ENCODE measurements at places on chromosomes 2 and 18. TPM values are rescaled to one million over a fixed set of nuclear protein-coding genes. Genes with fewer than 3 reads are reported as not detected.
A peak's percentile ranks its signal among the peaks of the same experiment; 100 is the strongest.

The AOX1 gene
- 6.0 TPM for total RNA-seq

The OXER1 gene
- 1.5 TPM for total RNA-seq

The CAMKMT gene
- 20.2 TPM for total RNA-seq

The TDRD15 gene
- total RNA-seq: 3.8 TPM

The GNAL gene
- total RNA-seq: 6.1 TPM

The RTN4 gene
- total RNA-seq: 288 TPM

The HAT1 gene
- total RNA-seq: 60.8 TPM

The LRP2 gene
- total RNA-seq: 0.26 TPM

The INHA gene
- total RNA-seq: not detected

The PRSS56 gene
- total RNA-seq: not detected

The RTP5 gene
- not detected for total RNA-seq

The IAH1 gene
- 40.0 TPM for total RNA-seq

The SCN3A gene
- 6.1 TPM for total RNA-seq

The ZCCHC2 gene
- 13.4 TPM for total RNA-seq

The HSPD1 gene
- total RNA-seq: 143 TPM

The TEX44 gene
- total RNA-seq: not detected

The CTIF gene
- total RNA-seq: 26.6 TPM

The FBXO15 gene
- total RNA-seq: 1.1 TPM

DNA sequence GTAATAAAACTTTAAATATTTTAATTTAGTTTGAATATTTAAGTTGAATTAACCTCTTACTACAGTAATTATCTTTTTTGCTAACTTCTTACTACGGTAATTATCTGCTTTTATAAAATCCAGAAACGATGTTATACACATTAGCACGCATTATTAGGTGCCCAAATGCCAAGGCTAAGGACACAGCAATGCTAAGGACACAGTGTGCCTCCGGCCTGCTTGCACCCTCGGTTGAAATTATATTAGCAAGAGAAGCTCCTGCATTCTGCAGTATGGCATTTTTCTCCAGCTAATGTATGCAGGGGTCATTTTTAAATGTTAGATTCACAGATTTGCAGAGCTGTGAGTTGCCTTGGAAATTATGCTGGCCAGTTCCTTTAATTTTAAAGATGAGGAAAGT is 220.0 kb downstream of the NEDD4L start:
- no peak for DNase-seq

GRCh38 chr2:63652652-63652985 is 63.9 kb downstream of the MDH1 start:
- no peak for DNase-seq

DNA sequence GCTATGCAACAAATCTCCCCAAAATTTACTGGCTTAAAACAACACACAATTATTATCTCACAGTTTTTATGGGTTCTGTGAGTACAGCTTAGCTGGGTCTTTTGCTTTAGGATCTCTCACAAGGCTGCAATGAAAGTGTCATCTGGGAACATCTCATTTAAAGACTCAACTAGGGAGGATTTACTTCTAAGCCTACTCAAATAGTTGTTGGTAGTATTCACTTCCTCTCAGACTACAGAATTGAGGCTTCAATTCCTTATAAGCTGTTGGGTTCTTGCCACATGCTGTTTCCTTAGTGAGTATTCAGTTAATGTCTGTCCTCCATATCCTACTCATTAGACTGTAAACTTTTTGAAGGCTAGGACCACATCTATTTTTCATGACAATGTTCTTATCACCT is 72.3 kb downstream of the MDH1 start:
- no peak for DNase-seq

DNA sequence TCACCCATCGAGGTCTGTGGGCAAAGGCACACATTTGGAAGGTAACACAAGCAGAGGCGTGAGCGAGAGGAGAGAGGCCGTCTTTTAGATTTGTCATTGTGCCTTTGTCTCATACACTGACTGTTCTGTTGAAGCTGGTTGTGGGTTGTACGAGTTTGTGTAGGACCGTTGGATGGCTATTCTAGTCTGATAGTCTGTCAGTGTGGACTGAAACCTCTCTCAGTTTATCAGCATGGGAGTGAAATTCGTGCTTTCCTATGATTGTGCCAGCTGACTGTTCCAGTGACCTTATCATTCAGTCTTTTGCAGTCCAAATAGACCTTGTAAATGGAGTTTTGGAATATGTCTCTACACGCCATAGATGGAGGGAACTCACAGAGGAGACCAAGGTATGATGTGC is 143.5 kb downstream of the LDLRAD4 start:
- DNase-seq: no peak

GRCh38 chr2:75603477-75603876 is 42.7 kb upstream of the EVA1A start:
- no peak for DNase-seq

- DNase-seq: no peak
These were observed 155.4 kb upstream of the FHL2 start for GRCh38 chr2:105554235-105554634.

DNA sequence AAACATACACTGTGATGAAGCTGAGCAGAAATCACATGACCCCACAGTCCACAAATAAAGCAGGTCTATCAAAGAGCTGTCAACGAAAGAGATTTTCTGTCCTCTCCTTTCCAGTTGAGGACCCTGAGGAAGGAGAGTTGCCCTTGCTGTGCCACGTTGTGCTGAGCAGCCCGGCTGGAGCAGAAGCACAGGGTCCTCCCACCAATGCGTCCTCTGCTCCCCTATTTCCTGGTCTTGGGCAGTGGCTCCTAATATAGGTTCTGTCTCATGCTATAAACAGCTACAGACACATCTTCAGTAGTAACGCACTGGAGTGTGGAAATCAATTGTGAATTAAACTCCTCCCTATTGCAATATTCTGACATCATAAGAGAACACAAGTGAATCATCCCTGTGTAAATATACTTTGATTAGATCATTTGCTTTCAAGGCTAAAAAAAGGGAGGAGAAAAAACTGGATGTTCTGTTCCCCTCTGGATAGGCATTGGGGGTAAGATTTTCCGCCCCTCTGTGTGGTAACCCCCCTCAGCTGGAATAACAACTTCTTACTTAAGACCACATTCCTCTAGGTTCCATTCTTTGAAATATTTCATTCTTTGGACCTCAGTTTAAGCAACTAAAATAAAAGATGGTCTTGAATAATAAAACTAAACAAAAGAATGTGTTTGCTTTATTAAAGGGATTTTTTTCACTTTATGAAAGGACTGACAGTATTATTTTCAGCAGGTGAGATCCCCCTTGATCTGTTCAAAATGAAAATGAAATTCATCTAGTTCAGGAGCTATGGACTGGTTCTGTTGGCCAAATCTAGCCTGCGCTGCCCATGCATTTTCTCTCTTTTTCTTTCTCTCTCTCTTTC is 8.3 kb upstream of the RHOB start:
- DNase-seq: no peak

DNA sequence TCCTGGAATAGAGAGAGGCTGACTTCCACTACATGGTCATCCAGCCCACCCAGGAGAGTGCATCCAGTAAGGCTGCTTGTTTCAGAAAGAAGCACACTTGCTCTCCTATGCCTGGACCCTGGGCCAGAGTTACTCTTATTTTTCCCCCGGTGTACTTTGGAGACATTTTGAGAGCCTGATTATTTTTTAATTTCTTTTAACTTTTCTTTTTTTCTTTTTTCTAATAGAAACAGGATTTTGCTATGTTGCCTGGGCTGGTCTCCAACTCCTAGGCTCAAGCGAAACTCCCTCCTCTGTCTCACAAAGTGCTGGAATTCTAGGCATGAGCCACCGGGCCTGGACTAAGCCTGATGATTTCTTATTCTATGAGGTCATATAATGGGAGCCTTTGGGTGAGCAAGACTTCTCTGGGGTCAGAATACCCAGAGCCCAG is 62.2 kb downstream of the RPL37A start:
- DNase-seq: no peak

- DNase-seq: peak; percentile 54
These were observed 152.5 kb downstream of the NRP2 start for GRCh38 chr2:205834796-205835195.

DNA sequence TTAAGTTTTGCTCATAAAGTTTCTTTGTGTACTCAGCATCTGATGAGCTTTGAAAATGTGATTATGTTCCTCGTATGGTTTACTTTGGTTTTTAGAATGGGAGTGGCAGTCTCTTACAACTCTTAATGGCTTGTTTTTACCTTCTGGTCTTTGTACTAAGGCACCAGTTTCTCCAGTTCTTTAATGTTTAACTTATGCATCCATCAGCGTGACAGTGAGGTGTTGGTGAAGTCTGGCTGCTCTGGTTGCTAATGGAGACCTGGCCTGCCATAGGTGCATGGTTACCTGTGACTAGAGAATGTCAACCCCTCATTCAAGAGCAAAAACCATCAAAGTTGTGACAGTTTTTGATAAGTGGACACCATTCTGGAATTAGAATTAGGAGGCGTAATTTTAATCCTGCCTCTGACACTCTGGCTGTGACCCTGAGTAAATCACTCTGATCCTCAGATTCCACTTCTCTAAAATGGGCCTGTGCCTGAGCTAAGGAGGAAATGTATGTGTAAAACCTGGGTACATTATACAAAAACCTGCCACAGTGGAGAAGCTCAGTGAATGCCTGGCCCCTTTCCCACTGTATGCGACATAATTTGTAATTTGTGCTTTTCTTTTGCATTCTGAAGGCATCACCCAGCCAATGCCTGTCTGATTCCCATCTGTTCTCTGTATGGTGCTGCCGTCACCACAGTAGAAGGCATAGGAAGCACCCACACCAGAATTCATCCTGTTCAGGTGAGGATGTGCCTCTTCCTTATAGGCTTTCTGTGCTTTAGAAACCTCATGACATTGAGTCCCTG is 11.2 kb downstream of the AOX1 start:
- DNase-seq: no peak

DNA sequence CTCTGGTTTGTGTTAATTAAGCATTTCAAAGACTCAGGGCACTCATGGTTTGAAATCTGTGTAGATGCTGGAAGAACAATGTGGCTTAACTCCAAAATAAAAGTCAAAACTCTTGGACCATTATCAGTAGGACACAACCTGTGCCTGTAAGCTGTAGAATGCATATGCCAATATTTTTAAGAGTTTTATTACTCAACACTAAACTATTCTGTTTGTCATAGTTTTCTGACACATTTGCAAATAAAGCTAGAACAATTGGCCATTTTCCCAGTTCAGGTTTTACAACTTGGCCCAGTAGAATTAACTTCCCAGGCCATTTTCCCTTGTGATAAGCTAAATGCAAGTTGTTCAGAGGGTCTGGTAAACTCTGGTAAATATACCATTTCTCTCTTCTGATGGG is 713.1 kb downstream of the CBLN2 start:
- DNase-seq: no peak

DNA sequence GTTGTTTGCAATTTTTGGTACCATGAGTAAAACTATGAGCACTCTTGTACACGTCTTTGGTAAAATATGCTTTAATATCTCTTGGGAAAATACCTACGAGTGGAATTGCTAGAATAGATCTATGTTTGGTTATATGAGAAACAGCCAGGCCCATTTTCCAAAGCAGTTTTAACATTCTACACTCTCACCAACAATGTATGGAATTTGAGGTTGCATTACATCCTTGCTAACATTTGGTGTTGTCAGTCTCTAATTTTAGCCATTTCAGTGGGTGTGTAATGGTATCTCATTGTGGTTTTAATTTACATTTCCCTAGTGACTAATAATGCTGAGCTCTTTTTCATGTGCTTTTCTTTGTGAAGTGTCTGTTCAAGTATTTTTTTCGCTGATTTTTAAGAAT is 118.9 kb upstream of the TCF4 start:
- no peak for DNase-seq

- no peak for DNase-seq
These were observed at the start of gene ARL4C for GRCh38 chr2:234496835-234497593. Gene ARL4C, minus strand, starts transcription at chr2:234497081. Its CDS starts 495 bp downstream, at chr2:234496586.

GRCh38 chr2:95353613-95354468 is 48.7 kb upstream of the FAHD2A start:
- no peak for DNase-seq

DNA sequence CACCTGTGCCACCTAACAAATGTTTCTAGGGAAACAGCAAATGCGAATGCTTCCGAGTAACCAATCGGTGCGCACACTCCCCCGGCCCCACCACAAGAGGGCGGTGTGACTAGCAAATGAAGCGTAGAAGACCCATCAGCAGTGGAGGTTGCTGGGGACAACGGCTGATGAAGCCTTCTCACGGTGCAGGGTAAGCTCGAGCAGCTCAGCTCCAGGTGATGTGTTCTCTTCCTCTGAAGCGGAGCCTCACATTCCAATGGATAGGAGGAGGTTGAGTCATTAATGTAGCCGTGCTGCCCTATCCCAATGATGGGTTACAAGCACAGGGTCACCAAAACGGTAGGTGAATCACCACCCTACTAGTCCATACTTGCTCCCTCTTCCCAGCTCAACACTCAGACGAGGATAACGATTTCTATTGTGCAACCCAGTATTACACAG is 127.6 kb upstream of the TWIST2 start:
- DNase-seq: no peak

DNA sequence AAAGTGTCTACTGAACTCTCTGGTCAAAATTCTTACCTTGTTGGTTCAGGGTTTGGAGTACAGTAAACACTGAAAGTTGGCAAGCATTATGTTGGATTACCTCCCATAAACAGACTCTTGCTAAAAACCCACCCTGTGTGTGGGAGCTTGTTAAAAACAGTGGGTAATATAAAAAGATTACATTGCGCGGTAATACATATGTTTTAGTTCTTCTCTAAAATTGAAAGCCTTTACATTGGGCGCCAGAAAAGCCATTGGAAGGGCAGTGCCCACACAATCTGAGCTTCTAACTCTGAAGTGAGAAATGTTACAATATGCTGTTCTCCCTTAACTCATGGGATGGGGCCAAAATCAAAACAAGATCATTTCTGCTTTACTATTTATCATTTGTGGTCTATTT is 510.7 kb downstream of the CNTNAP5 start:
- no peak for DNase-seq

DNA sequence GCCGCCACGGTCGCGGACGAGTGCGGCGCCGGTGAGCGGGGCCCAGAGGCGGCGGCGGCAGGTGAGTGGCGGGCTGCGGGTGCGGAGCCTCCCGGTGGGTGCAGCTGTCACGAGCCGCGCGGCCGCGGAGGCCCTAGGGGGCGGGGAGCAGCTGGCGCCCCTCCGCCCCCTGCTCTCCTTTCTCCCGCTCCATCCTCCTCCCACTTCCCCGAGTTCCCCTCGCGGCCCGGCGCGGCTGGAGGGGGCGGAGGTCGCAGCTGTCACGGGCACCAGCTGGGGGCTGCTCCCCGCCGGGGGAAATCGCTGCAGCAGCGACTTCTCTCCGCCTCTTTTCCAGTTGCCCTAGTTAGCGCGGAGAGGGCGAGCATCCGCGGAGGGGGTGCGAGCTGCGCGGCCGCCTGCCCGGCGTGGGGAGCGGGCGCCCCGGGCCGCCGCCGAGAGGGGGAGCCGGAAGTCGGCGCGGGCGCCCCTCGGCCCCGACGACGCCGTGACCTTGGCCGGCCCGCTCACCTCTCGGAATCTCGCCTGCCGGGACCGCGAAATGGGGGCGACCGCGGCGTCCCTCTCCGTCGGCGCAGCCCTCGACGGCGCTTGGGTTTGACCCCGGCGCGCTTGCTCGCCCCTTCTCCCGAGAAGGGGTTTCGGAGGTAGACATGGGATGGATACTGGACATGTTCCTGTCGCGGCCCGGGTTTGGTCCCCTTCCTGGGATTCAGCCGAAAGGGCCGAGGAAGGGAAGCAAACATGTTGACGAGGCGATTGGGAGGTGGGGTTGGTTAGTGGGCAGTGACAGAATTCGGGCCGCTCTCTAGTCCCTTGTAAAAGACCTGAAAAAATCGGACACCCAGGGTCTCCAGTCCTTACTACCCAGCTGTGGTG is 727 bp downstream of the NCOA1 start:
- DNase-seq: no peak

GRCh38 chr2:20391951-20392699 is 41.5 kb upstream of the PUM2 start:
- DNase-seq: no peak

Measured in urinary bladder (tissue), 4 donors.